WTC11 (cell line): ENCODE measurements at places on chromosomes 7 and 10. TPM values are rescaled to one million over a fixed set of nuclear protein-coding genes. Genes with fewer than 3 reads are reported as not detected.

DNA sequence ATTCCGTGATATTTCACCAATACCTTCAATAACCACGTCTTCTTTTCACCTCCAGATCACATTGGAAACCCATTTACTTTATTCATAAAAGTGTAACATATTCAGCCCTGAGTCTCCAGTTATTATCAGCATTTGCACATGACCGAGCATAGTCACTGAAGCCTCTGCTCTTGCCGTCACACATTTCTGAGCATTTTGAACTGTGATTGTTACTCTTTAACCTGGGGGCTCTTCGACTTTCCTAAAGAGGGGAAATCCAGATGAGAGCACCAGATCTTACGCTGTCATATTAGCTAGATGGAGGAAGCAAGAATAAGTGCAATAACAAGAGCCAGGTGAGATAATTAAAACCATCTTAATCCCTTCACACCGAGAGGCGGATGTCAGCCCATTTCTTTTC lies 260.0 kb upstream of the NRP1 start:
- DNase-seq: no peak

DNA sequence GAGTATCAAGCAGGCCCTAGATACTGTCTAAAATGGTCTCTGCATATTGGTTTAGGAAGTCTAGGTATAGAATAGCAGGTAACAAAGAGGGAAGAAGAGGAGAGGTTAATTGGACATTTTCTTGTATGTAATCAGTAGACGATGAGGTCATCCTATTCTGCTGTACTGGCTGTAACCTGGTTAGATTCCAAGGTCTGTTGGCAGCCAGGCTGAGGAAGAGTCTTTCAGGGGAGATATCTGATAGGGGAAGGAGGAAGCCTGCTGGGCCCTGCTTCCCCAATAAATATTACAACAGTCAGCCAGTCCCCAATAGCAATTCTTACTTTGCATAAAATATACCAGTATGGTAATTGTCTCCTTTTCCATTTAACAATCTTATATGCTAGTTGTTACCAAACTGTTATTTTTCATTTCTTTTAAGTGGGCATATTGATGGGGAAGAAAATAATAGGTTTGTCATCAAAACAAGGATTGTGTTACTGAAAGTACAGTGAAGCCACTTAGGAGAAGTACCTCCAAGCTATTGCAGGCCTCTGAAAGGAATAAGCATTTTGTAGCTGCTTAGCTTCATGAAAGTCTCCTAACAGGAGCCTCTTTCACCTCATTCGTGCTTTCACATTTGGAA lies 186.4 kb downstream of the LRRC4 start:
- no peak for DNase-seq

DNA sequence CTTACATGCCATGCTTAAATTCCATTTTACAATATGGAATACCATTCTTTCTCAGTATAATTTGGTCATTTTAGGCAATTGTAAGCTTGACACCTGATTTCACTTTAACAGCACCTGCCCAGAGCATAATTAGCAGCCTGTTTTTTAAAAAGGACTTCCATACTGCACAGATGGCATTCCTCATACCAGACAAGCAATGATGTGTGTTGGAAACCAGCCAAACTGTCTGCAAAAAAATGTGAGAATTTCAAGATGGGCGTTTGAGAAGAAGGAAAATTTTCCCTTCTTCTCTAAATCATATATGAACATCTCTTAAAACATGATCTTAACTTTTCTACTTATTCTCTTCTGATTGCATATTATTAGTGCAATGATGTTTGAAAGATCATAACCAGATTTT lies 40.4 kb upstream of the AGMO start:
- DNase-seq: no peak

DNA sequence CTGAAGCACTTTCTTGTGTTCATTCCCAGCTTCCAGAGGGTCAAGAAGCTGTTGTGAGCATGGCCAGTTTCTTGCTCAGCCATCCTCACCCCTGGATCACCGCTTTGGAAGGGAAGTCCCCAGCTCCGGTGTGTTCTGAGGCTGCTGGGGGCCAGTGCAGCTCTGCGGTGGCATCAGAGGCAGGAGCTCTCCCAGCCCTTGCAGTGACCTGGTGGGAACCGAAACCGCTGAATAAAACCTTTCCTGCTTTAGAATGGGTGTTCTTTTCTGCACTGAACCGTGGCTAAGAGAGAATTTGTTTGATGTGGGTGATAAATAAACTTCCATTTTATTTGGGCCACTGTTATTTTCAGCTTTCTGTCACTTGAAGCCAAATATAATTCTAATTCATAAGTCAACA lies 450.9 kb upstream of the VSTM2A start:
- DNase-seq: no peak

Gene IFIT1B
- total RNA-seq: not detected in 3 replicates

DNA sequence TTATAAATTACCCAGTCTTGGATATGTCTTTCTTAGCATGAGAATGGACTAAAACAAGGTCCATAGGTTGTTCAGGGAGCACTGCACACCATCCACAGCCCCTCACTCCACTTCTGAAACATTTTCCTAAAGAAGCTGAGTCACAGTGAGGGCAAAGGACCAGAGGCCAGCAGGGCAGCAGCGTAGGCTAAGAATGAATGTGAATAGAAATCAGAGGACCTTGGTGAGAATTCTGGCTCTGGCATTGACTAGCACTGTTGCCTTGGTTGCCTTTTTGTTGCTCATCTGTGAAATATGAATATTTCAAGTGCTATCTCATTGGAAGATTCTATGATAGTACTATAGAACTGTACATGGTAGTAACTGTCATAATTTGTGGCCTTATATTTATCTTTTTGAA lies 41.7 kb upstream of the TOMM7 start:
- DNase-seq: no peak

DNA sequence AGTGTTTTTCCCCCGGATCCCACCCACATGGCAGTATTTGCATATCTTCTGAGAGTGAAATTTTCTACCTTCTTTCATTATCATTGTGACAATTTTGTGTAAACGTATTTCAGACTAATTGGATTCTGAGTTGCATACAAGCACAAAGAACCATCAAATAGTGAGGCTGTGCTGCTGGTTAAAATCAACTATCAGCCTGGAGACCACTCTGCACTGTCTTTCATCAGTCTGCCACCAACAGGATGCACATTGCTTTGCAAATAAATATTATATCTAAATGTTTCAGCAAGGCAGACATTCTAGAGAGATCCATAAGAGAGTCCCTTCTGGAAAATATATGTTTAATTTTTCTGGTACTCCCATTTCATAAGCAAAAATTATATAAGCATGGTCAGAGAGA lies 851.8 kb downstream of the XPNPEP1 start:
- DNase-seq: no peak

DNA sequence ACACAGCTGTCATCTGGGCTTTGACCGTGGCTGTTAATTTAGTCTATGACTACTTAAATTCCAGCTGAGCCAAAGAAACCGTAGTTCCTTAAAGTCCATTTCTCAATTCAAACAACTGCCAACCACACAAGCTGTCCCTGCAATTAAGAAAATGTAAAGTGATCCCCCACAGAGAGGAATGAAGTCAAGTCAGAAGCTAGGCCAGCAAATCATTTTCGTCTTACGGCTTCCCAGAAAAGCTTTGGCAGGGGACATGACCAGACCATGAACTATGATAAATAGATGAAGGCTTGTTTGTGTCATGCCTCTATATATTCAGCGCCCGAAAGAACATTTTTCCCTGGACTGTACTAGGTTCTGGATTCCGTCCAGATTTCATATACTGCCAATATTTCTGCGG lies 54.6 kb downstream of the HACD1 start:
- DNase-seq: no peak

DNA sequence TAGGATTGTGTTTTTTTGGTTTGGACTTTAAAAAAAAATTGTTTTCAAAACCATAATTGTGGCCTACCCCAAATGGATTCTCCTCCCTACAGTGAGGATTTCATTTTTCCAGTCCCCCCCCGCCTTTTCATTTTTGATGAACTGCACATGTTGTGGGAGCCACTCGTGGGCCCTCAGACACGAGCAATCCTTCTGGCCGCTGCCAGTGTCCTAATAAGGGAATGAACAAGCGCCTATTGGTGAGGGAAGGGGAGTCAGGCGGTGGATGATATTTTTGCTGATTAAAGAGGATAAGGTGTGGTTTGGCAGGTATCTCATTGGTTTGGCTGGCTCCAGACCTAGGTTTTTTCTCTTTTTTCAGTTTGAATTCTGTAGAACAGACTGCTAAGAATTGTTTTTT lies 78.7 kb upstream of the AGBL3 start:
- no peak for DNase-seq

GRCh38 chr7:20352573-20353306 lies 22.0 kb downstream of the ITGB8 start:
- no peak for DNase-seq

- no peak for DNase-seq
These were observed 226.0 kb downstream of the BMPER start for GRCh38 chr7:34131371-34131770.

DNA sequence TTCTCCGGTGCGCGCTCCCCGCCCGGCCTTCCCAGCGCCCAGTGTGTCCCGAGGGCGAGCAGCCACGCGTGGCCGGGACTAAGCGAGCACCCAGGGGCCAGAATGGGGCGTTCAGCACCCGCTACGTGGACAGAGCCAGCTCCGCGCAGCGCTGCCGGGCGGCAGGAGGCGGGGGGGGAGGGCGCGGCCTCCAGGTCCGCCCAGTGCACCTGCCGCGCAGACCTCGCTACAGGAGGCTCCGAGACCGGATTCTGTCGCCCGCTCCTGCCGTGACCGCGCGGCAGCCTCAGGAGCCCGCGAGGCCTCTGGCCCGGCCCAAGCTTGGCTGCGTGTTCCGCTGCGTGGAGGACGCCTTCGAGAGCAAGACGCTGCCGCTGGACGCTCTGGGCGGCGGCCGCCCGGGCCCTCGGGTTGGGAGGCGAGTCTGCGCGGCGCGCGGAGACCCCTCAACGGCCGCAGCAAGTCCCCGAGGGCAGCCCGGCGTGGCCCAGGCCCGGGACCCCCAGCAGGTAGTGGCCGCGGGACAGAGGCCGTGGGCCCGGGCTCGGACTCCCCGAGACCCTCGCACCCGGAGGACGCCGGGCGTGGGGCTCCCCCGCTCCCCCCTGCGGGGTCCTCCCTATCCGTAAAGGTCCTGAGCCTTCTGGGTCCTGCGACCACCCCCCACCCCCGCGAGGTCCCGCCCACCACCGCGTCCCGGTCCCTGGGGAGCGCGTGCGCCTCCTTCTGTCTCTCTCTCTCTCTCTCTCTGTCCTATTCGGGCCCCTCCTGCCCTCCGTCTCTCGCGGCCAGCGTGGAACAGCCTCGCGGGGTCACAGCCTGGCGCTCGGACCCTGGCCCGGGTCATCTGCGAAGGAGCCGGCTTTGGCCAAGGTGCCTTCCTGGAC lies 904 bp upstream of the DPYSL4 start:
- peak; percentile 69 for DNase-seq

Gene ASB4
- 0.07 TPM in 2 of 3 replicates, not detected in the other for total RNA-seq

DNA sequence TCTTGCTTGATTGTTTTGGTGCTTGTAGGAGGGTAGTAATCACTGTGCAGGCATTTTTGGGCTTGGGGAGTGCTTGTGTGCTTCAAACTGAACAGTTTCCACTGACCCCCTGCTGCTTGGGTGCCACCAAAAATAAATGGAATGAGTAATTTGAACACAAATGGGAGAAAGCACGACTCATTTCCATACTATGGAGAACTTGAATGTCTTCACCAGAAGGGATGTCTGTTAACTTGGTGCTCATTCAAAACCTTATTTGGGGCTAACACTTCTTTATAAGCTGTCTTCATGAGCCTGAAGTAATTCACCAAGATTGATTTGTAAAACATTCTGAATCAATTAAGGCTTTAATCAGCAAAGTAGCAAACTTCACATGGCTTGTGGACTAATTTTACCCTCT lies 560.3 kb downstream of the SDK1 start:
- DNase-seq: no peak

DNA sequence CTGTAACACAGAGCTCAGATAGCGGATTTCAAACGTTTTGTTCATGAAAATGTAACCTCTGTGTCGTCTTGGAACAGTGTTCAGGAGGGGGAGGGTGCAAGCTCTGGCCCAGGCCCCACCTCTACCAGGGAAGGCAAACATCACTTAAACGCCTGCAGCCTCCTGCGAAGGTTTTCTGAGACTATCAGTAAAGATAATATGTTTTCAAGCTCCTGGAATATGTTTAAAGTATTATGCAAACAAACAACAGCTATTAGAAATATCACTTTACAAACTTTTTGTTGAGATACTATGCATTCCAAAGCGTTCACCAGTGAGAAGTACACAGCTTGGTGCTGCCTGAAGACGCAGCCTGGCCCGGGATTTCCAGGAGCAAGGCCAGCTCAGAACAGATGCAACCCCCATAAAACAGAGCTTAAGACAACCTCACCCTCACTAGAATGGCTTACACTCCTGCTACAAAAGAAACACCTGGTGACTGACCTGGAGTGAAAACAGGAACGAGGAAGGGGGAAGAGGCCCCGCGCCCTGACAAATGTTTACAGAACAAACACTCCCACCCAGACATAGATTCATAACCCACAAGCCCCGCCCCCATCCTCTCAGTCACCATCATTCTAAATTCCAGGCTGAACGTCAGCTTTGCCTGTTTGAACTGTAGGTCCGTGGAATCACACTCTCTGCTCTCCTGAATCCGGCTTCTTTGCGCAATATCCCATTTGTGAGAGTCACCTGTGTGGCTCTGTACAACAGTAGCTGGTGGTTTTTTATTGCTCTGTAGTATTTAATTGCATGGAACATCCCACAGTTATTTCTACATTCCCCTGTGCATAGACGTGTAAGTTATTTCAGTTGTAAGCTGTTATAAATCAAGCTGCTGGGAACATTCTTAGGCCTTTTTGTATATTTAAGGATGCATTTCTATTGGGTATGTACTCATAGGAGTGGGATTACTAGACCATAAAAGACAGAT lies 155.0 kb downstream of the PTPRN2 start:
- DNase-seq: no peak

DNA sequence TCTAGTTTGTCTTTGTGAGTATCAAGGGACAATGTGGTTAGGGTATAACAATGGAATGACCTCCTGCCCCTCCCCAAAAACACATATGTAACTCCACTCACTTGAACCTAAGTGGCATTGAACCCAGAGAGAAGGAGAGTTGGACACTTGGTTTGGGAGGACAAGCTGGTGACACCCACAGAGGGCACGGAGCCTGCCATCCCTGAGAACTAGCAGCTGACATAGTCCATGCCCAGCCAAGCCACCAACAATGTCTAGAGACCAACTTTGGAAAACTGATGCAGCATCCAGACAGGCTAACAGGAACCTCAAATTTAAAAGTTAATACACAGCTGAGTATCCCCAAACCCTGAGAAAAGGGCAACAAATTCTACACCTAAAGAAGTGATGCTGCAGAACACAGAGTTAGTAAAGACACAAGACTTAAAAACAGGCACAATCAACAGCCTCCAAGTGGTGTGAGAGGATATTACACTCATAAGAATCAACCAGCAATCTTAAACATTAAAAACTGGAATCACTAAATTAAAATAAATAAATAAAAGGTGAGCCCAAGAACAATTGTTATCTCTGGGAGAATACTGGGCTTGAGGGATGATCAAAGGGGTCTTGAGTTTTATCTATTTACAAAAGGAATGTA lies 27.2 kb downstream of the NUDCD3 start:
- no peak for DNase-seq

GRCh38 chr7:39898867-39899266 lies 51.2 kb upstream of the CDK13 start:
- DNase-seq: no peak
